ENCODE measurements at places on chromosomes 1 and 21.

DNA sequence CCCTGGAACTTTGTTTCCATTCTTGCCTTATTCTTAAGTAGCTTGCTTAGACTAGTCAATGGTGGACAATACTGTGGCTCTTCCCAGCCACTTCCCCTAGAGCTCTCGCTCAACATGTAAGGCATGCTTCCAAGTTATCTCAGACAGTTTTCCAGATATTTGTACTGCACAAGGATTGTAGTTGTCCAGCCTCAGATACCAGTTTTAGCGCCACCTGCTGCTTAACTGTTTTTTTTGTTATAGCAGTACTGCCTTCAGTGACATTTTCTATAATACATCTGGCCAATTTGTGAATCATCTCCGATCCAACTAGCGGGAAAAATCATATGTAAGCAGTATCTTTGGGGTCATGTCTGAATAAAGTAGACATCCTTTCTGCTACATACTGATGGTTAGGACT, 346.7 kb upstream of the ADGRL4 start:
- no peak for DNase-seq

- DNase-seq, result peak; percentile 53
Measured at GRCh38 chr1:227317523-227318015, 723 bp downstream of the CDC42BPA start.

DNA sequence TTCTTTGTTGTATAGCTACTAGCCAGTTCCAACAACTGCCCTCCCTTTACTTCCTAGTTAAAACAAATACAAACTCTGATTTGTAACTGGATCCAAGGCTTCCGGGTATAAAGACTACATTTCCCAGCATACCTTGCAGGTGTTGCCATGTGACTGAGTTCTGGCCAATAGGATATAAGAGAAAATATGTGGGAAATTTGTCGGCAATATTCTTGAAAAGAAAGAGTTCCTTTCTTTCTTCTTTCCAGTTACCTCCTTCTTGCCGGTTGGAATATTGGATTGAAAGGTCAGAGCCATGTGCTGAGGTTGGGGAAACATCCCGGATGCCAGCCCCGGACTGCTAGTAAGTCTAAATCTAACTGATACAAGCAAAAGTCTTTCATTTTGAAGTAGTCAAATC, 23.0 kb upstream of the ZBTB40 start:
- DNase-seq, result no peak

DNA sequence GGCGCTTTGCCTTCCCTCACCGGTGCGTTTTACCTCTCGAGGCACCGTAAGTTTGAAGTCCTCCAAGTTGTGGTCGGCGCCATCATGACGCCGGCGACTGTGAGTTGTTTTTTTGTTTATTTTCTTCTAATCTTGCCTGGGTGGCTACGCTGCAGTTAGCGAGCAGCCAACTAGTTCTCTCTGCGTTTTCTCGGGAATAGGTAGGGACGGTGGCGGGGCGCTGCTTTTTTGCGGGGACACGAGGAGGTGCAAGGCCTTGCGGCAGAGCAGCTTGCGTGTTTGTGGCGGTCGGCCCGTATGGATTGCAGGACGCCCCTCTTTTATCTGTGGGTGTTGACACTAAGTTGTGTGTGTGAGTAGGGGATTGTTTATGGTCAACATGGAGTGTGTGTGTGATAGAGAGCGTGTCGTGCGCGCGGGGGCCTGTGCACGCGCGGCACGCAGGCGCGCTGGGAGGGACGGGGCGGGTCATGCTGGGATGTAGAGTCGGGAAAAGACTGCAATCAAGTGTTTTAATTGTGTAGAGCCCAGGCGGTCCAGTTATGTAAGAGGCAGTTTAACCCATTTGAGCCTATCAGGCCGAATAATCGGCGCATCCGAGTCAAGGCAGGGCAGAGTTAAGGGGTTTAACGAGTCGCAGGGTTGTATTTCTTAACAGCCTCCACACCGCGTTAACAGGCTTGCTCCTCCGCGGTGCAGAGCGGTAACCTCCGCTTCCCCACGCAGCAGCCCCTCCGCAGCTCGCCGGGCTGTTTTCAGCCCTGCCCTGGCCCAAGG, 1.2 kb upstream of the NEGR1 start:
- DNase-seq, result no peak

DNA sequence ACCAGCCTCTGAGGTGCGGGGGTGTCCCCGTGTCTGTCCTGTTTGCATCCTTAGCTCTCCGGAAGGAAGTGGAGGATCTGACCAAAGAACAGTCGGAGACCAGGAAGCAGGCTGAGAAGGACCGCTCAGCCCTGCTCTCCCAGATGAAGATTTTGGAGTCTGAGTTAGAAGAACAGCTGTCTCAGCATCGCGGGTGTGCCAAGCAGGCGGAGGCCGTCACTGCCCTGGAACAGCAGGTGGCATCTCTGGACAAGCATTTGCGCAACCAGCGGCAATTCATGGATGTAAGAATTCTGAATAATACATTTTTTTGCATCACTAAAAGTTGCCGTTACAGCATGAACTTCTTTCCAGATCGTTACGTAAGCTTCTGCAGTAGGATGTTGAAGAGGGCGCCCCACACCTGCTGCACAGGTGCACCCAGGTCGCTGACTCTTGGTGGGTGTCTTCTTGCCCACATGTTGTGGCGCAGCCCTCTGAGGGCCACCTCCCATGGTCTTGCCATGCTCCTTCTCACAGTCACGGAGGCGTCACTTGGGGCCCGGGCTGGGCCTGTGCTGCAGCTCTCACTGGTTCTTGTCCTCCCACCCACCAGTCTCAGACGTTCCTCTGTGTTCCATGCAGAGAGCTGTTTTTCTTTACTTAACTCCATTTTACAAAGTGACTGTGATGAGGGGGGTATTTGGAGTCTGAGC, 61.3 kb upstream of the DIP2A start:
- no peak for DNase-seq

DNA sequence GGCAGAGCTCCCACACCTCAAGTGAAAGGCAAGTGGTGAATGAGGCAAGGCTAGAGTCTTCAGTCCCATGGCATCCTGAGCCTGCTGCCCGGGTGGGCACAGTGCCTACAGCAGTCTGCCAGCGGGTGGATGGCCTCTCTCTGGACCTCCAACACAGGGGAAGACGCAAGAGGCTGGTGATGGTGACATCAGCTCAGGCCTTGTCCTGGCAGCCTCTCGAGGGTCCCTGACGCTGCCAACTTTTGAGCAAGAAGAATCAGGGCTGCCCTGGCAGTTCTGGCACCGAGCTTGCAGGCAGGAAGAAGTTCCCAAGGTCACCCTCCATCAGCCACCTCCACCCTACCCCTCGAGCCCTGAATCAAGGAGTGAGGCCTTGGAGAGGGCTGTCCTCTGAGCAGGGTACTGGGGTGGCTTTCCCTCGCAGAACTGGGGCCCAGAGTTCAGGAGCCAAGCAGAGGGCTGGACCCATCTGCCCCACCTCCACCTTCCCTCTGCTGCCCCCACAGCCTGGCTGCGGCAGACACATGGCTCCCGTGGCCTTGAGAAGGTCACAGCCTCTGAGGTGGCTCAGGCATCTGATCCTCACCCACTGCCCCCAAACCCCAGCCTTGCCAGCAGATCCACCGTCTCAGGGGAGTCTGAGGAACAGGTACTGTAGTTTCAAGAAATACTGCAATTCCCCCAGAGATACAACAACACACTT, 5.8 kb downstream of the RAP1GAP start:
- DNase-seq, result no peak

DNA sequence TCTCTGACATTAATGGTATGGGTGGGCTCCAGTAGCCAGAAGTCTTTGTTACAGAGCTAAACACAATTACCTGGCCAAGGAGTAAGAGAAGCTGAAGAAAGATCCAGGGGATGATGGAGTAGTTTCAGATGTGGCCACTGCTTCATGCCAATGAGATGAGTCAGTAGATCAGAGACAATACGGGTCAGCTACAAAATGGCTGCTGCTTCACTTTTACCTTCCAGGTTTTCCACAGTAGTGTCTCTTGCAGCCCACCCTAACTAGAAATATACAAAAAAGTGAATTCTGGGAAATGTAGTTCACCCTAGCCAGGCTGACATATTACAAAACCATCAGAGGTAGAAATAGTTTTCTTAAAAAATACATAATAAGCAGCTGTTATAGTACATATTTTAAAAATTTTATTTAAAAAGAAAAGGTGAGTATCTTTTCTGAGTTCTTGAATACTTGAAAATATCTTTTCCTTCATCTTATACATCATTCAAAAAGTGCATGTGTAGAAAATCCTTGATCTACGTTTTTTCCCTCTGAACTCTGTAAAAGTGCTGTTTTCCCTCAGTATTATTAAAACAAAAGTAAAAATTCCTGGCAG, 36.1 kb downstream of the LRIF1 start:
- no peak for DNase-seq

- no peak for DNase-seq
Measured at GRCh38 chr1:247475793-247476192, 17.9 kb upstream of the OR2B11 start.

- DNase-seq, result no peak
Measured at GRCh38 chr1:179206812-179207211, 22.7 kb downstream of the ABL2 start.

DNA sequence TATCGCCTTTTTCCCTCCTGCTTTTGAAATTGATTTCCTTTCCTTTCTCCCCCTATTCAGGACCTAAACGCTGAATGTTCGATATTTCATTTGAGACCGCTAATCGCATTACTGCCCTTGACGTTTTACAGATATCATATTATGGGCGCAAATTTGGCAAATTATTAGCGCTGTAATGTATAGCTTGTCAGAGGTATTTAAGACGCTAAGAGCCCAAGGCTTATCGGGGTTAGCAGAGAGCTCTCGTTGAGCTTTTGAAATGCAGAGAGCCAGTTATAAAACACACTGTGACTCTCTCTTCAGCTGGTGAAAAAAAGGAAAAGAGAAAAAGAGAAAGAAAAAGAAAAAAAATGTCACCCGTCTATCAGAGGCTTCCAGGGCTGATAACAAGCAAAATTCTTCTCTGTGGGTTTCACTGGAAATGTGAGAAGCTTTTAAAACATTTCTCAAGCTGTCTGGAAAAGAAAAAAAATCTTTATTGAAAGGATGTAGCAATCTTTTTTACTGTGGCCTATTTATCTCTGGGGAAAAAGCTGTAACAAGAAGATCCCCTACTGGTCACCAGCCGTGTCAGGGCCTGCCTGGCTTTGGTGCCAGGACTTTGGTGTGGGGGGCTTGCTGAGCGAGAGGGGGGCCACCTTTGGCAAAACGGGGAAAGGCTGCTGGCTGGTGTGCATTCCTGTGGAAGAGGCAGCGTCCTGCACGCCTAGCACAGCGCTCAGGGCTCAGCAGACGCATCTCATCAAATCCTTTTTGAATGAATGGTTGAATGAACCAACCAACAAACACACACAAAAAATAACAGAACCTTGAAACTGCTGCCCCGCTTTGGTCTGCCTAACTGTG, 119.8 kb downstream of the RNF220 start:
- DNase-seq, result no peak

GRCh38 chr1:166391279-166392066, 224.7 kb upstream of the FAM78B start:
- no peak for DNase-seq

DNA sequence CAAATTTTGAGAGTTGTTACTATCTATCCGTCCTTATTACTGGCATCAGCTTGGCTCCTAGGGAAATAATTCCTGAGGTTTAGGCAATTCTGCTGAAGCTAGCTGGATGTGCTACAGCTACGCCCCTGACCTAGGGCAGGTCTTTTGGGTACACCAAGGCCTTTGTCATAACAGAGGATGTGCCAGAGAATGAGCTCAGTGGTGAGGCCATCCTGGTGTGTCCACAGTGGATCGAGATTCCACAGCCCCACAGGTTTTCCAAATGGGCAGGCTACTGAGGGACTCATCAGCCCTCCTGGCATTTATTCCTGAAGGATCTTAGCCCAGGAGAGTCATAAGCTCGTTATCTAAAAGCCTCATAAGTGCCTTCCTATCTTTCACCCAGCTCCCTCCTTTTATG, 475.2 kb upstream of the USP24 start:
- no peak for DNase-seq

- no peak for DNase-seq
Measured at GRCh38 chr1:227308367-227309336, 9.6 kb downstream of the CDC42BPA start.

GRCh38 chr1:58431901-58432620, 114.5 kb downstream of the OMA1 start:
- DNase-seq, result no peak

DNA sequence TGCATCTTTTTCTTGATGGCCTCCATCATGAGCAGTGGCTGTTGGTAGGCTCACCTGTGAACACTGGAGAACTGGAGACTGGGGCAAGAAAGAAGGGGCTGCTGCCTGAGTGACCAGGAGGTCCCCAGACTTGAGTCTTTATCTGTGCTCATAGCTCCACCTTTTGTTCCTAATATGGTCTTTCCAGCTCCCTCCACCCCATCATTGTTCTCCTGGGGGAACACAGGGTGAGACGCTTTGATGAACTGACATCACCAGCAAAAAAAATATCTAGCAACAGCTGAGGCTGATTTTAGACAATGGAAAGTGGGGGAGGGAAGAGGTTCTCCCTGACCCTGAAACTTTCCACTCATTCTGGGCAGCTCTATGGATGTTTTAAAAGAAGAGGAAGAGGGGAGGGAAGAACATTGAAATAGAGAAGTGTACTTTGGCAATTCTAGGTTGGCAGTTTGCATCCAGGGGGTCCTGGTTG, at the start of gene TPM3:
Gene TPM3, minus strand, starts transcription at position 111 of the 472 bp plus-strand sequence. Its CDS starts 82 bp downstream, at position 29.
- no peak for DNase-seq

- DNase-seq, result no peak
Measured at GRCh38 chr1:156389311-156389710, 20.3 kb downstream of the RHBG start.

DNA sequence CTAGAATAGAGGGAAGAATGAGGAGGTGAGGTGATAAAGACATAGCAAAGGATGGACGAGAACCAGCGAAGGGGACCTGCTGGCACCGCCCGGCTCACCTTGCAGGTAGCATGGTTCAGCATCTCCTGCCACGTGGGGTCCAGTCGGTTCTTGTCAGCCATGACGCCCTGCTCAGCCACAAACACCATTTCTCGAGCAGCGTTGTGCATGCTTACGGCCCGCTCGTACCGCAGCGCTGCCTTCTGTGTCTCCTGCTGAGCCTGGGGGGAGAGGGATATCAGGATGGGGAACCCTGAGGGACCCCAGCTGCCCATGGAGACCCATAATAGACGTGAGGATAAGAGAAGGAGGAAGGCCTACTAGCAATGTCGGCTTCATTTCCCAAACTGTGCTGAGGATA, 11.4 kb downstream of the SH3BP5L start:
- no peak for DNase-seq
